ENCODE measurements at places on chromosomes 1 and 21.

GRCh38 chr21:44626262-44626661 lies 631 bp upstream of the KRTAP10-9 start:
- no peak for DNase-seq

GRCh38 chr1:113652771-113653170 lies 106.5 kb downstream of the PHTF1 start:
- no peak for DNase-seq

DNA sequence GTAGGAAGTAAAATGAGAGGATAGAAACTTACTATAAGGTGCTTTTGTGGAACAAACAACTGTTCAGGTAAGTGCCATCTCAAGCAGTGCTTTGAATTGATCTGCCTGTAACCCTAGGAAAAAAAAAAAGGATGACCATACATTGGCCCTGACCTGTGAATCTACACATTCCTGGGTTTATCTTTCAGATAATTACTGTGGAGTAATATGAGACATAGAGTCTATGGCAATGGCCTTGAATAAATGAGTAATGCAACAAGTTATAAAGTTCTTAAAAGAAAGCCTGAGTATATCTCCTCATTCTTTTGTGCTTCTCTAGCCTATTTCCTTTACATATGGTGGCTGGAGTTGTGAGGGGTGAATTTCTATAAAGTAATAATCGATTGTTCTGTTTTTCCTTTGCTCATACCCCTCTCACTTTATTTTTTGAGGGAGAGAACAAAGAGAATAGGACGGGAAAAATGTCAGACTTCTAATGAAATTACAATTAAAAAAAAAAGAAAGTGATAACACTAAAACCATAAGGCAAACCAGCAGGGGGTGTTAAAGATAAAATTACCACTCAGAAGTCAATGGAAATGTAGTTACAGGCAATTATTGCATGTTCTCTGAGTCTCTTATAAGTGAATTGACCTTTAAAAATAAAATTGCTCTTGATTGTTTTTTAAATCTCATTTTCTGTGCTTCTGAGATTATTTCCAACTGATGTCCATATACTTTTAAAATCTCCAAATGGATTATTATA lies 12.4 kb upstream of the ATP1A1 start:
- no peak for DNase-seq

- no peak for DNase-seq
These were observed 215.8 kb downstream of the BARHL2 start for GRCh38 chr1:90501281-90501680.

- DNase-seq, result peak; percentile 39
These were observed 736 bp downstream of the KCNC4 start for GRCh38 chr1:110210604-110211495.

DNA sequence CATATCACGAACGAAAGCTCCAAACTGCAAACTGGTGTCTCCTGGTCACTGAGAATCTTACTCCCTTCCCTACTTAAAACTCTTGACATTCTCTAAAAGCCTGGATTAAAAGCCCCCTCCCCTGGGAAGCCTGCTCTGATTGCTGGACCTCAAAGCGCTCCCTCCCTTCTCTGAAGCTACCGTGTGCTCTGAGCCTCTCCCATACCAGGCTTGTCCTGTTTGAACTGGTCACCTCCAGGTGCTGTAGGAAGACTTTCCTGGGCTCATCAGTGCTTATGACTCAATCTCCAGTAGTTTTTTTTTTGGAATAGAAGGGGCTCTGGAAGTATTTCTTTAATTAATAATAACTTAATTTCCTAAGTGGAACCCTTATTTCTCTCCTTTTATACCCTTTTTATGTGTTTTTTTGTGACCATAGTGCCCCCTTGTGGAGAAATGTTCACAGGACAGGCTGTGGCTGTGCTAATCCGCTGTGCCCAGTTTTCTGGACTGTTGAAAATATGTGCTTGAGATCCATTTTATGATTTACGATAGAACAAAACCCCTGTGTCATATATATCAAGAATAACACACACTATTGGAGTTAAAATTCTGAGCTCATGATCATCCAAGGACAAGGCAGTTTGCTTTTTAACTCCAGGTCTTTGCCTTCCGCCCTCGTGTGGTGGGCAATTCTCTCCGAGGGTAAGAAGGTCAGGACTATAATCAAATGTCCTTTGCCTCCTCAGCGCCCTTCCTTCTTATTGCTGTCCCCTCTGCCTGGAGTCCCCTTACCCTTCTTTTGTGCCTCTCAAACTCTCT lies 16.9 kb downstream of the MTARC1 start:
- DNase-seq, result no peak

GRCh38 chr1:43438953-43439581 lies 14.7 kb downstream of the HYI start:
- no peak for DNase-seq

DNA sequence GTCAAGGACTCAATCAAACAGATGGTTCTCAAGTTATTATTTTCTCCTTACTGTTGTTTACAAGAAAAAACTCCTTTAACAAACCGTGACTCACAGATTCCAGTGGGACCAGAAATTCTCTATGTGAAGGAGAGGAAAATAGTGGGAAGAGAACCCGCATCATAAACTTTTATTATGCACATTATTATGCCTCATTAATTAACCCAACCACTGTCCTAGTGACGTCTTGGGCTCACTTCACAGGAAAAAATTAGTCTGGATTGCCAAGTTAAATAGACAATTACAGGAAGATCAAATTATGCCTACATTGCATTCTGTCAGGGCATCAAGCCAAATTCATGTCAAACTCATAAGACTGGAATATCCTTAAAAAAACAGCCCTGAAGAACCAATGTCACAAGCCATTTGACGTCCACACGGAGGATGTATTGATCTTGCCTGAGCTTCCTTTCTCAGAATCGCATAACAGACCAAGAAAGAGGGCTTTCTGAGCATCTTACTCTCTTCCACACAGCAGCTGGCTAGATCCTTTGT lies 347.8 kb downstream of the DUSP10 start:
- DNase-seq, result no peak

DNA sequence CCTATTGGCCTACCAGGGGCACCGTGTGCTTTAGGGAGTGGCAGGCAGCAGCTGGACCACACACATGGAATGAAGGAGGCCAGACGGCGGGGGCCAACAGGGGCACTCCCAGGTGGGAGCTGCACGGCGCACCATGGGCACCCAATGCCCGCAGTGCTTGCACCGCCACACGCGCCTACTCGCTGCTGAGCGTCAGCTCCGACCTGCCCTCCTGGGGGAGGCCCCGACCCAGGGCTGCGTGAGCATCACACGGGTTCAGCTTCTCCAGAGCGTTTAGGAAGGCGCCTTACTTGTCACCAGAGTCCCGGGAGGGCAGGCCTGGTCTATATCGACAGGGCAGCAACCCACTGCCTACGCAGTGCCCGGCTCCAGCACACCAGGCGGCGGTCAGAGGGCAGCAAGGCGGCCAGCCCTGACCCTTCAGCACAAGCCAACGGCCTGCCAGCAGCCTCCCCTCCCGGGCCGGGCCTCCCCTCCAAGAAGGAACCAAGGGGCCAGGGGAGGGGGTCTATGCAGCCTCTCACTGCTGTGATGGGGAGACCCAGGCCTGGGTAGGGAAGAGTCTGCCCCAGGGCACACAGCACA lies 64.9 kb downstream of the ARHGEF16 start:
- no peak for DNase-seq

GRCh38 chr1:201781437-201781836 lies 47.5 kb upstream of the IPO9 start:
- DNase-seq, result no peak

DNA sequence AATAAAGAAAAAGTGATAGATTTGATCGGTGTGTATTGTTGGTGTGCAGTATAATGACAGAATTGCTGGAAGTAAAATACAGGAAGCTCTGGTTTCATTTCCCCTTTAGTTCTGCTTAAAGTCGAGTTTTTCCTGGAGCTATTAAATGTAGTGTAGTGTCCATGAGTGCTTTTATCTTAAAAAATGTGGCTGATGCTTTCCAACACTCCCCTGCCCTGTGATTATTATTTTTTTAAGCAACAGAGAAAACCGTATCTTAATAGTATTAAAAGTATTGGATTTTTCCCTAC lies 1.1 kb downstream of the LGALS8 start:
- no peak for DNase-seq

GRCh38 chr21:41465176-41465781 lies 39.2 kb downstream of the MX1 start:
- no peak for DNase-seq

DNA sequence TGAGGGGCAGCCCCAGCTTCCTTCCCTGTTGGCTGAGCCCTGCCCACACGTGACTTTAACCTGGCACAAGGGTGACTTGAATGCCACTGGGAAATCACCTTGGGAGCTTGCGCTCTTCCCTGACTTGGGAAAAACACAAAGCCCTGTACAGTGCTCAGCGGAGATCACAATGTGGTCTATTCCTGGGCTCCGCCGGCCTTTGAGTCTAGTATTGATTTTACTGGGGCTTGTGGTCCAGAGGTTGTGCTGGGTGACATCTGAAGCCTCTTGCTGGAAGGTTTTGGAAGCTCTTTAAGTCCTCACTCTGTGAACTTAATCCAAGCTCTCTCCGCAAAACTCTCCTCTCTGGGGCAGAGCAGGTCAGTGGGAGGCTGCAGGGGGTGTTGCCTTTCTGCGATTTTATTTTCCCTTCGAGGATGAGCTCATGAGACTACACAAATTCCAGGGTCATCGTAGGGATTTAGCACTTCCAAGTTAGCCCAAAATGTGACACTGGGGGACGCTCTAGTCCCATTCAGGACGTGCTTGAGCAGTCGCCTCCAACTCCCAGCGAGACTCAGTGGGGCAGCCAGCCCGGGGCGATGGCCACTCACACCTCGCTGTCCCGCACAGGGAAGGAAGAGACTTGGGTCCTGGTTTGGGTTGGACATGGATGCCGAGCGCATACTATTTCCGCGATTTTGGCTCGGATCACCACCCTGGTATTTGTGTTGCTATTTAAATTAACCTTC lies 291.9 kb upstream of the AJAP1 start:
- no peak for DNase-seq

DNA sequence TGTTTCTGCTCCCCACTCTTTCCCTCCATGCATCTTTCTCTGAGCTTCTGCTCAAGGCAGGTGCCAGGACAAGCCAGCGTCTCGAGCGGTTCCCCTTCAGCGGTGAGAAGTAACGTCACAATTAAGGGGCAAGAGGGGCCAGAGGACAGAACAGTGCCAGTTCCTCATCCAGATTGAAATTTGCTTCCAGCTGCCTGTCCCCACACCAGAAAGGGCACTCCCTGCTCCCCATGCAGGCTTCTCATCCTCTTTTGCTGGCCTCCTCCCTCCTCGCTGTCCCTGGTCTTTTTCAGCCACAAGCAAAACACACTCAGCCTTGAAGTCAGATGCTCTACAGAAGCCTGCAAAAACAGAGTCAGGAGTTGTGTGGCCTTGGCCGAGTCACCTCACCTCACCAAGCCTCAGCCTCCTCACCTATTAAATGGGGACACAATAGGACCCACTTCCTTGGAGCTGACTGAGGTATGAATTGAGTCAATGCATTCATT lies 35.0 kb upstream of the ECE1 start:
- no peak for DNase-seq

DNA sequence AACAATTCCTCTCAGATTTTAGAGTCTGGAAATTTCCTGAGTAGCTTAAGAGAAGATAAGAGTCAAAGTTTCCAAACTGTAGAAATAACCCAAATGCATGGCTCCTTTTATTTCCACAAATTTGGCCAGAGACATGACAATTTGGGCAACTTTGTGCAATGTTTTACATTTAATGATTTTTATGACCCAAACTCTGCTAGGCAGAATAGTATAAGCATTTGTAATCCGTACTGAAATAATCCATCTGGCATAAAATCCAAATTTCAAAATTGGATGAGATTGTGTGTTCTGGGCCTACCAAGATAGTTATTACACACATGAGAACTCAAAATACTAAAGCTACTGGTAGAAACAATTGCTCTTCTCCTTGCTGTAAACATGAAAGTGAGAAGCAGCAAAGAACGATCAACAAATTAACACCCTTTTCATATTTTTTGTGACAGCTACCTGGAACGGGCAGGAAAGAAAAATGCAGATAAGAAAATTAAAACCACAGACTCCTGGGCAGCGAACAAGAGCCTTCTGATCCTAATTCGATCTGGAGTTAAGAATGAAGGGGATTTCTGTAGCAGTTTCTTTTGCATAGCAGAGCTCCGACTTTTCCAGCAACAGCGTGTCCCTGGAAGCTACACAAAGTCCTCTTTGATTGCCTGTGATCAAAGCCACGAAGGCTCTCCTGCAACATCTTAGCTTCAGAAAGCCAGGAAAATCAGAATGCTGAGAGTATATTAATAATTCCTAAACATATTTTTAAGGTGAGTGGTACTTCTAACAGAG lies 191.2 kb downstream of the GRIK1 start:
- no peak for DNase-seq

DNA sequence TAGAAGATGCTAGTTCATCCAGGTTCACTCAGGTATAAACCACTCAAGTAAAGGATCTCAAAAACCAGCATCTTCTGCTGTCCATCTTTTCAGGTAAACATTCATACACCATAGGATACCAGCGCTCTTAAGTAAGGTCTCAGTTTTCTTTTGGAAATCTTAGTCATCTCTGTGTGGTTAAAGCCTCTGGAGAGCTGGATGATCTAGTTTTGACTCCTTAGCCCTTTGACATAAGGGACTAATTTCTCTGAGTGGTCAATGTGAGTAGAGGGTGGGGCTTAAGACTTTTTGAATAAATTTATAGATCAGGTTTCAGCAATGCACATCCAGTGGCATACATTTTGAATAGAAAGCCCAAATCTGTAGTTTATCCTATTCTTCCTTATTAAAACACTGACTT lies 92.3 kb downstream of the CTH start:
- no peak for DNase-seq

DNA sequence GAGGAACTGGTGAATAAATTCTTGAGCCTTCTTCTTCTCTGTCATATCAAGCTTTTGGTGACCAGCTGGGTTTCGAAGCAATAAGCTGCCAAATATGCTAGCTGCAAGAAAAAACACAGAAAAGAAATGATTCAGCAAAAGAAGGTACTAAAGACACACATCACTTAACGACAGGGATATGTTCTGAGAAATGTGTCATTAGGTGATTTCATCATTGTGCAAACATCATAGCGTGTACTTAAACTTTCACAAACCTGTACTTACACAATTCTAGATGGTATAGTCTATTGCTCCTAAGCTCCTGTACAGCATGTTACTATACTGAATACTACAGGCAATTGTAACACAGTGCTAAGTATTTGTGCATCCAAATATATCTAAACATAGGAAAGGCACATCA lies 2.9 kb upstream of the MTF1 start:
- DNase-seq, result no peak

Data from activated CD4-positive, alpha-beta T cell treated with anti-CD3 and anti-CD28 coated beads for 24 hours (primary cell).